ENCODE measurements at places on chromosomes 16 and 17.
A peak's percentile ranks its signal among the peaks of the same experiment; 100 is the strongest.

- no peak for DNase-seq
Observed at GRCh38 chr16:19396555-19397011, 21.1 kb upstream of the TMC5 start.

GRCh38 chr17:77414811-77415400, 274.1 kb downstream of the SEC14L1 start:
- no peak for DNase-seq

DNA sequence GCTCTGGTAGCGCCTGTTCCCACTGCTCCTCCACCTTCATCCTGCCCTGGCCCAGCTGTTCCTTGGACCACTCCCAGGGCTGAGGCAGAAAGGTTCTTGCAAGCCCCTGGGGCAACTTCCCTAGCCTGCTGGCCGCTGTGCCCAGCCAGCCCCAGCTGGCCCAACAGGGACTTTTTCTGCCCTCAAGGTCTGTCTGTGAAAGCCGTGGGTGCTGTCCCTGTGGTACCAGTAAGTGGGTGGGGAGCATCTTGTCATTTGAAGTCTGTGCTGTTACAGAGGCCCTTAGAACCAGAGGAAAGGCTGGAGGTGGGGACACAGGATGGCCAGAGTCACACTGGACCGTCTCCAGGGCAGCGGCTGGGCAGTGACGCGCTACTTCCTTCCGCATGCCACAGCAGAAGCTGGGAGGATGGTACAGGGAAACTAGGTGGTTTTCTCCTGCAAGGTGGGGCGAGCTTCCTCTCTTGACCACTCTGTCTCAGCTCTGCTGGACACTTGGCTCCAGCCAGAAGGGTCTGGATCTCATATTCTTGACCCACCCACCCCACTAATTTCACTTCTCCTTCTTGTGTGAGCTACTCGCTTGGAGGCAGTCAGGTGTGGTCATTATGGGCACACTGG, 87.8 kb downstream of the PLCG2 start:
- DNase-seq, result no peak

GRCh38 chr16:75614066-75614897, 8.8 kb downstream of the ADAT1 start:
- no peak for DNase-seq

DNA sequence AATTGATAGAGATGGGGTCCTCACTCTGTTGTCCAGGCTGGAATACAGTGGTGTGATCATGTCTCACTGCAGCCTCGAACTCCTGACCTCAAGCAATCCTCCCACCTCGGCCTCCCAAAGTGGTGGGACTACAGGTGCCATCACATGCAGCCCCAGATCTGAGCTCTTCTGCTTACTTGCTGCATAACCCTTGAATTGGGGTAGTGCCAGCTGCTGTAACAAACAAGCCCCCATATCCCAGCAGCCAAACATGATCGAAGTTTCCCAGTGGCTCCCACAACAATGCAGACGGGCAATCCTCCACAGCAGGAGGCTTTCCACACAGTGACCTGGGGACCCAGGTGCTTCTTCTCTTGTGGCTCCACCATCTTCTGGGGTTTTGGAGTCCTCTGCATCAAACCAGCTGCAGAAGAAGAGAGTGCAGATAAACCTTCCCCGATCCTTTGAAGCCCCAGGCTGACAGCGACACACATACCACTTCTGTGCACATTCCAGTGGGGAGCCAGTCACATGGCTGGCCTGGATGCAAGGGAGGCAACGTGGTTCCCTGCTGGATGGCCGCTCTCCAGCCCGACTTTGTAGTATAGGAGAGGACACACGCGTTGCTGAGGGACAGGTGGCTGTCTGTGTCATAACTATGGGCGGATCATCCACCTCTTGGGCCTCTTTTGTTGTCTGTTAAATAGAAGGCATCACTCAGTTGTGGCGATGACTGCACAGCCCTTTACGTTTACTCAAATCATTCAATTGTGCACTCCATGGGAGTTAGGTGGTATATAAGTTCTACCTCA, 16.7 kb downstream of the SBK1 start:
- no peak for DNase-seq

DNA sequence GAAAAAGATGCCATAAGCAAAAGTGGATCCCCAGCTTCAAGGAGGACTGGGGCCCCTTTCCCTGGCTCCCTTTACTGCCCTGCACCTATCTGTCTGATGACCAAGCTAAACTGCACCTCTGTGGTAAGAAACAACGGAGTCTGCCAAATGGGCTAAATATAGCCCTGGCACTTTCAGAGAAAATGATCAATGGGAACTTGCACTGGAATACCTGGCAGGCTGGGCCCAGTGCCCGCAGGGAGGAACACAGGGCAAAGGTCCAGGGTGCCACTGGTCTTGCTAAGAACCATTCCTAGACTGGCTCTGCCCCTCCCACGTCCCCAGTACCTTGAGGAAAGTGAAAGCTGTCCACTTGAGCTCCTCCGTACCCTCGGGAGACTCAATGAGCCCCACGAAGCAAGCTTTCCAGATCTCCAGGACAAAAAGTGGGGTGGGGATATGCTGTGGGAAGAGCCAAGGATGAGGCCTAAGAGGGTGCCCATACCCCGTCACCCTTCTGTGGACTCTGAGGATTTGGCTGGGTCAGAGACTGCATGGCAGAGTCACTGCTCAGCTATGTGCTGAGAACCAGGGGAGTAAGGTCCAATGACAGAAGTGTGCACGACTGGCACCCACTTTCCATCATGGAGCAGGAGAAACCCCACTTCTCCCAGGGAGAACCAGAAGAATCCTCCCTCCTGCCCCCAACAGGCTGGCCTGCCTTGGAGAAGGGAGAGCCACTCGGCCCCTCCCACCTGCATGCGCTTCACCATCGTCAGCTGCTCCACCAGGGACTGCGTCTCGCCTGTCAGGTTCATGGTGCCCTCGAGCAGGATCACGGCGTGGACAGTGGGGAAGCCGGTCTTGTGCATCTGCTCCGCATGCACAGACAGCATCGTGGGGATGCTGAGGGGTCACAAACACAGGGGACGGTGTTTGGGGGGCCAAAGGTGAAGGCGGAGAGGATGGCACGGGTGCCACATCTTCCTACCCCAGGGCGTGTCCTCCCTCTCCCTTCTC, 17.4 kb downstream of the CSF3 start:
- no peak for DNase-seq

DNA sequence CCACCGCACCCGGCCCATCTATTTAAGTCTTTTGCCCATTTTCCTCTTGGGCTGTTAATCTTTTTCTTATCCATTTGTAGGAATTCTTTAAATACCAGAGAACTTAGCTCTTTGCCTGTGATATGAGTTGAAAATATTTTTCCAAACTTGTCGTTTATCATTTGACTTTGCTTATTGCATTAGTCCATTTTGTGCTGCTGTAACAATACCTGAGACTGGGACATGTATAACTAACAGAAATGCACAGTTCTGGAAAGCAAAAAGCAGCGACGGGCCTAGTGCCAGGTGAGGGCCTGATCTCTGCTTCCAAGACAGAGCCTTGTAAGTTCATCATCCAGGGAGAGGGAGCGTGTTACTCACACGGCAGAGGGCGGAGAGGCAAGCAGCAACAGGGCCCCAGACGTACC, 25.6 kb upstream of the BHLHA9 start:
- no peak for DNase-seq

- no peak for DNase-seq
Observed at GRCh38 chr17:80596760-80597608, 52.3 kb downstream of the RPTOR start.

GRCh38 chr17:31743797-31744196, 115.2 kb downstream of the COPRS start:
- DNase-seq, result peak; percentile 5

- DNase-seq, result no peak
Observed at GRCh38 chr16:57497121-57497520, 10.8 kb upstream of the DOK4 start.

GRCh38 chr17:50297407-50297865, 23.2 kb downstream of the TMEM92 start:
- DNase-seq, result peak; percentile 46

DNA sequence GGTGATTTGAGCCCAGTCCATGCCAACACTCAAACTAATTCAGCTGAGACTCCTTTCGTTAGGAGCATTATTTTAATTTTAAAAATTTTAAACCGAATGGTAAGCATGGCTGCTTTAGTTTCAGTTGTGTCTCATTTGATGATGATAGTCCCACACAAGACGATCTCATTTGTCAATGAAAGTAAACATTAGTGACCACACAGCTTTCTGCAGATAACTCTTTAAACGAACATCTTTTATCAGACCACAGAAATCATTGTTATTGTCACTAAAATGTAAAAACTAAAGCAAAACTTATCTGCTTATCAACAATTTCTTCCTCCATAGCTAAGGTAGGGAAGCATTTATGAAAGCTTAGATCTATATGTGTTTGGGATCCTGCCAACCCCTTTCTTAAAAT, 382.2 kb downstream of the ZFHX3 start:
- DNase-seq, result no peak

GRCh38 chr16:75329943-75330342, 78.5 kb upstream of the BCAR1 start:
- DNase-seq, result no peak

GRCh38 chr16:31274831-31275816, 15.3 kb downstream of the ITGAM start:
- DNase-seq, result no peak
